GM12865 (cell line): ENCODE measurements at places on chromosomes 11 and 22.

- DNase-seq = no peak
Observed at GRCh38 chr22:37328017-37328416, 45.7 kb downstream of the CYTH4 start.

DNA sequence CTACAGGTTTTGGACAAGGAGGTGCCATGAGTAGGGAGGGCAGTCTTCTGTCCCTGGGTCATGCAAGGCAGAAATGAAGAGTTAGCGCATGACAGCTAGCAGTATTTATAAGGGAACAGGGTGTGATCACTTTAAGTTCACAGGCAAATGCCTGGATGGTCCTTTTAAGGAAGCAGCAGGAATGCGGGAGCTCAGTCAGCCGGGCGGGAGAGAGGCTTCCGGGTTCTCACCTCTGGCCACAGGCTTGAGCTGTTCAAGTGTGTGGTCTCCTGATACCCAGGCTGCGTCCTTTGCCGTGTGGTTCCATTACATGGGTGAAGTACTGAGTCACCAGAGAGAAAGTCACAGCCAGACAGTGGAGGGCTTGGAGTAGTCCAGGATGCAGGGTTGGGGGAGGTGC, 105.4 kb downstream of the BCR start:
- DNase-seq = no peak

- no peak for DNase-seq
Observed at GRCh38 chr11:133903875-133904817, 52.6 kb downstream of the IGSF9B start.

GRCh38 chr11:94513091-94513490, 830 bp downstream of the C11orf97 start:
- no peak for DNase-seq

- DNase-seq = peak; percentile 86
Observed at GRCh38 chr11:128624269-128625175, 37.2 kb upstream of the ETS1 start.

- DNase-seq = peak; percentile 18
Observed at GRCh38 chr22:46108564-46109473, 41.5 kb upstream of the PPARA start.

DNA sequence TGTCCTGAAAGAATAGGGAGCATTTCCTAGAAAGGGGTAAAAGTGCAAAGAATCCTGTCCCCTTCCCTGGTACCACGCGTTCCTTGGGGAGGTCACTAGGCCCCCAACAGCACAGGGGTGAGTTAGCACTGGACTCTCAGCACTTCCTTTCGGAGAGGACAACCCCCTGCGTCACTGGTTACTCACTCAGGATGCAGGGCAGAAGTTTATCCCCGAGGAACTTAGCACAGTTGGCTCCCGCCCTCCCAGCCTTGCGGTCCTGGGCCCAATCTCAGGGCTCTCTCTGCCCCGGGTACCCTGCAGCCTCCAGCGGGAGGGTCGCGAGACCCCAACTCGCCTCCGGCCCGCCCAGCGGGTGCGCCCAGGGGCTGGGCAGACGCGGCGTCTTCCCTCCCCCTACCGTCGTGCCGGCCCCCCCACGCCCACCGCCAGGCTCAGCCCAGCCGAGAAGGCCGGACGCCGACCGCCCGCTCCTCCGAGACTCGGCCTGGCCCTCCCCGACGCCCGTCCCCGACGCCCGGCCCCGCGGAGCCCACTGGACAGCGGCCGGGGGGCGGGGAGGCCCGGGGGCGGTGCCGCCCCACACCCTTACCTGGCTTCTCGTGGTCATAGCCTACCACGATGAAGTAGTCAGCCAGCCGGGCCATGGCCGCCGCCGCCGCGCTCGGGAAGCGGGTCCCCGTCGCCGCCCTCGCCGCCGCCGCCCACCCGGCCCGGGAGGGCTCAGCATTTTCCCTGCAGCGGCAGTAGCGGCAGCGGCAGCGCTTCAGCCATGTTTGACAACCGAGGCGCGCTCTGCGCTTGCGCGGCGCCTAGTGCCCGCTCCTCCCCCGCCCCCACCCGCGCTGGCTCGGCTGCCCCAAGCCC, at the start of gene SBF2:
Gene SBF2 (minus strand): TSS at position 797 of the 867 bp plus-strand sequence. CDS start 150 bp downstream, at position 647.
- peak; percentile 82 for DNase-seq

DNA sequence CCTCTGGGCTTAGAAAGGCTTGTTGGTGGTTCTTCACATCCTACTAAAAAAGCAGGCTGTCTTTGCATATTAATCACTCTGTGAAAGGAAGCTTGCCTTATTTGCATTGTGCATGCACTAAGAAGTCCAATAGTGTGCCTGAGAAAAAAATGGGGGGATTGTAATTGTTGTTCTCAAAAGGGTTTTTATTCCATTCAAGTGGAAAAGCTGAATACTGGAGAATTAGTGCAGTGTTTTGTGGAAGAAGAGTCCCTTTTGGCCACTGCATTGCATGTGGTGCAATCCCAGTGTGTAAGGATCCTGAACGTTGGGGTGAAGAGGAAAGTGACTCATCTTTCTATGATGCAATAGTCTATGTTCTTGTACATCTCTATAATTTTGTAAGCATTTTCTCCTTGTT, 16.5 kb downstream of the NCAM1 start:
- DNase-seq = no peak

GRCh38 chr11:129275828-129276227, 83.7 kb upstream of the ARHGAP32 start:
- DNase-seq = no peak

- no peak for DNase-seq
Observed at GRCh38 chr22:43541462-43542407, 129.9 kb downstream of the MPPED1 start.

DNA sequence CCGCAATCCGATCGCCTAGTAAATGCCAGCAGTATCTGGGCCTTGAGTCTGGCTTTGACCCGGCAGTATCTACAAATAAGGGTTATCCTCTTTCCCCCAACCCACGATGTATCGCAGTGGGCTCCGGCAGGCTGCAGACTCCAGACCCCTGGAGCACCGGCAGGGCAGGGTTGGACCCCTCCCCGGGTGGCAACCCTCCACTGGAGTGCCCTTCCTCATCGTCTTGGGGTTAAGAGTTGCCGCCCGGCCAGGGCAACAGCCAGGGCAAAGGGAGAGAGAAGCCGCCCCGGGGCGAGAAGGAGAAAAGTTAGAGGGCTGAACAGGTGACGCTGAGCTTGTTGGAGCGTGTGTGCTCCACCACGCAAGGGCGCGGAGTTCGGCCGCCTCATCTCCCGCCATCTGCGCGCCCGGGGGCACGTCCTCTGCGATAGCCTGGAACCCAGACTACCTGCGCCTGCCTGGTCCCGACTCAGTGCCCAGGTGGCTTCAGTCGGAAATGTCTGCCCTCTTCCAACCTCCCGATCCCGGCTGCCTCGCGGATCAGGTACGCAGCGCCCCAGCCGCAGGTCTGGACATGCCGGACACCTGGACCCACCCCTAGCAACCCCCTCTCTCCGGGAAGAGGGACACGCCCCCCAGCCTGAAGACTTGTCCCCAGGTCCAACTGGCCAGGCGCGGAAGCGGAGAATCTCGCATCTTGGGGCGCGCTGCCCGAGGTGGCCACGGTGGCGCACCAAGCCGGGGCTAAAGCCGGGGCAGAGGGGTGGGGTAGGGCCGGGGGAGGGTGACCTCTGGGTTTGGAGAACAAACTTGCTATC, 1.2 kb downstream of the DSCAML1 start:
- no peak for DNase-seq

DNA sequence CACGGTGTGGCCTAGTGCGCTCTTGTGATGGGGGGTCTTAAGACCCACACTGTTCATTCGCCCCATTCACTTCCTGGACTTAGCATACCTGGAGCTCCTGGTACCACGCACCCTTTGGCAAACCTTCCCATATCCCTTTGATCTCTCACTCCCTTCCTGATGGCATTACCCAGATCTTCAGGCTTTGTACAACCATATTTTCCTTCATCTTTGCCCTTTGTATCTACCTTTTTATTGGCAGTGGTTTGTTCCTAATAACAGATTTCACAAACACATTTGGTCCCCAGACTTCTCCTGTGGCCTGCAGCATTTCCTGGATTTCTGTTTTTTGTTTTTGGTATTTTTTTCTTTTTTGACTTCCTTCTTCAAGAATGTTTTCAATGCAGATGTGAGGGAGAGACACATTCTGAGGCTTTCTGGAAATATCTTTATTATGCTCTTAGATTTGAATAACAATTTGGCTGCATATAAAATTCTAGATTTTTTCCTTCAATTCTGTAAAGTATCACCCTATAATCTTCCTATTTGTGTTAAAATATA, 16.1 kb upstream of the IFITM3 start:
- DNase-seq = no peak

GRCh38 chr22:22158965-22159364, 85.6 kb upstream of the VPREB1 start:
- no peak for DNase-seq

- no peak for DNase-seq
Observed at GRCh38 chr11:34953955-34954354, 37.5 kb downstream of the PDHX start.

DNA sequence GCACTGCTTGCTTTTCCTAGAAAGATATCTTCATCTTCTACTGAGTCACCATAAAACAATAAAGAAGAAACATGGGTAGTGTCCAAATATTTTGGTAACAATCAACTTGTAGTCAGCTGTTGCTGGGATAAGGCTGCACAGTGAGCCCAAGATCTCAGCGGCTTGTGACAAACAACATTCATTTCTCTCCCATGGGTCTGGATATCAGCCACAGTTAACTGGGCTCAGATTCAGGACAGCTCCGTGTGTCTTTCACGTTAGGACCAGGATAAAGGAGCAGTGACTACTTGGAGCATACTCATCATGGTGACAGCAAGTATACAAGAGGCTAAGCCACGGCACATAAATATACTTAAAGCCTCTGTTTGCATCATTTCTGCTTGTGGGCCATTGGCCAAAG, 27.9 kb upstream of the GRK3 start:
- no peak for DNase-seq

DNA sequence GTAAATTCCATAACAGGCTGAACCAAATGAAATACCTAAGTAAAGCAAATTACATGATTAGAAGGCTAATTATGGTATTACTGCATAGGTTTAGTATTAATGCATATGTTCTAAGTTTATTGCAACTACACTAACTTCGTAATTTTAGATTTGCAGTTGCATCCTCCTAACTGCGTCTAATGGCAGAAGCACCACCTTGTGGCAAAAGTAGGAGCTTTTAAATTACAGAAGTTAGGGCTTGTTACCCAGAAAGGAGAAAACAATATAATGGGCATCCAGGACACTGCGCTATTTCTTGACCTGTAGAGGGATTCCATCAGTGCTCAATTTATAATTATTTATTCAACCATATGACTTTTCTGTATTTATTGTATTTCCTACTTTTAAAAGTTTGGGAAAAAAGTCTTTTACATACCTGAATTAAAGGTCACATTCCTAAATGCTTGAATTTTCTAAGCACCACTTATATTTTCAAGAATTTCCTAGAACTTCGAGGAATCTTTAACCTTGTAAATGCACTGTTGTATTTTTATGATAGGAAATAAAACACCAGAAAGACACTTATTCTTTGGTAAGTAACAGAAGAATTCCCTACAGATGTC, 16.3 kb upstream of the GPR83 start:
- peak; percentile 12 for DNase-seq

DNA sequence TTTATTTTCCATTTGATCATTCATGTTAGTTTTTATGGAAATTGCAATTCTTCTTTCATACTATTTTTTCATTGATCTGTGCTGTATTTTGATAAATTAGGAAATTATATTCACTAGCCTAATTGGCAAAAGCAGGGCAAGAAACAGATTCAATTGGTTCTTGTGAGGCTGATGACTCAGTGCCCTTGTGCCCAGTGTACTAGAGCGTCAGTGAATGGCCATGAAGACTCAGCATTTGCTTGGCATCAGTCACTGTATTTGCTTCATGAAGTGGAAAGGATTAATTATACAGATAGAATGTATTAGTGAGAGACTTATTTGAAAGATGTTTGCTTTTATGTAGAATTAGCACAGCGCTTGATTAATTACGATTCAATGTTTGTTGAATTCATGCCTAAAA, 31.8 kb downstream of the MRGPRX1 start:
- no peak for DNase-seq
